ENCODE measurements at places on chromosomes 6 and 20. TPM values are rescaled to one million over a fixed set of nuclear protein-coding genes. Genes with fewer than 3 reads are reported as not detected.

GRCh38 chr20:1062334-1063010, 55.9 kb upstream of the PSMF1 start:
- DNase-seq: no peak

DNA sequence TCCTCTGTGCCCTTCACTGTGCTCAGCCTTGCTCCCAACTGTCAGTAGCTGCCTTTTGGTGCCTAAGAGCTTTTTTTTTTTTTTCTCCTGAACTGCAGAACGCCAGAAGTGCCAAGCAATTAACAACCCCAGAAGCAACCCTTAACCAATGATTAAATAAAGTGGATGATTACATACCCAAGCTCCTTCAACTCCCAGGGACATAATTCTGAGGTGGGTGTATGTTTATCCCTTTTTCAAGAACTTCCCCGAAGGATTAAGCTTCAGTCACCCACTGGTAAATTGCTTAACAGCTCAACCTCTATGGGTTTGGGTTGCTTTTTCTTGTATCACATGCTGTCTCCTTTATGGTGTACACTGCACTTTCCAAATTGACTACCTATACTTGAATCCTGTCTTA, 41.1 kb downstream of the KLHL31 start:
- no peak for DNase-seq

LTB gene
- not detected for total RNA-seq

SERINC1 gene
- 367 TPM for total RNA-seq

C6orf52 gene
- total RNA-seq: not detected

DNA sequence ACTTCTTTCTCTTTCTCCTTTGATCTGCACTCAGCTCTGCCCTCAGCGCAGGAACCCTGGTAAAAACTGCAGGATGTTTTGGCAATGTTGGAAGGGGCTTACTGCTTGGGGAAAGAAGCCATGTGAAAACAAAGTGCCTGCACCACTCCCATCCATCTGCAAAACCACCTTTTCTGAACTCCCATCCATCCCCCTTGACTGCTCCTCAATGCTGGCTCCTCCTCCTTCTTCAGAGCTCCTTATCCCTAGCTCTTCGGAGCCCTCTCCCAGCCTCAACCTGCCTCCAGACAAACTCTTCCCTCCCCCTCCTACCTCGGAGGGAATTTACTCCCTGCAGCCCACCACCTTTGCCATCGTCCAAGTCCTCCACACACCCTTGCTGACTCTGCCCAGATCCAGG, 4.2 kb upstream of the ZBTB12 start:
- no peak for DNase-seq

DNA sequence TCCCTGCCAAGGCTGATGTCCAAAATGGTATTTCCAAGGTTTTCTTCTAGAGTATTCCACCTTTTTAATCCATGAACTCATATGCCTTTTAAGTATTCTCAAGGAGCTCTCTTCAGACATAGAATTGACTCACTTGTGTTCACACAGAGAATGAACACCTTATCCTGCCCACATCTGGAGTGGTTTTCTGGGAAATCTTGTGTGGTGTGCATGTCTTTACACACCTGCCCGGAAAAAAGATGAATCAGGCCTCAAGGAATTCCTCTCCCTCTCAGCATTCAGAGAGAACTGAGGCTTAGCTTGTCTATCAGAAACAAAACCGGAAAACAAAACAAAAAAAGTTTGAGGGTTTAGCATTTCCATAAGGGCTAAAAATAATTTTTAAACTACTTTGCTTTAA, 148.8 kb downstream of the TFAP2A start:
- no peak for DNase-seq

DNA sequence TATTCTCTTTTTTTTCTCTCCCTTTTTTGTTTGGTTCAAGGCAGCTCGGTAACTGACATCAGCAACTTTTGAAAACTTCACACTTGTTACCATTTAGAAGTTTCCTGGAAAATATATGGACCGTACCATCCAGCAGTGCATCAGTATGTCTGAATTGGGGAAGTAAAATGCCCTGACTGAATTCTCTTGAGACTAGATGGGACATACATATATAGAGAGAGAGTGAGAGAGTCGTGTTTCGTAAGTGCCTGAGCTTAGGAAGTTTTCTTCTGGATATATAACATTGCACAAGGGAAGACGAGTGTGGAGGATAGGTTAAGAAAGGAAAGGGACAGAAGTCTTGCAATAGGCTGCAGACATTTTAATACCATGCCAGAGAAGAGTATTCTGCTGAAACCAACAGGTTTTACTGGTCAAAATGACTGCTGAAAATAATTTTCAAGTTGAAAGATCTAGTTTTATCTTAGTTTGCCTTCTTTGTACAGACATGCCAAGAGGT, 10.6 kb downstream of the HEY2 start:
- DNase-seq: no peak

Data from GM23248 (cell line).